ENCODE measurements at places on chromosomes 2 and 18.
A peak's percentile ranks its signal among the peaks of the same experiment; 100 is the strongest.

- DNase-seq, result no peak
Observed at GRCh38 chr2:34188464-34189303, 589.6 kb upstream of the FAM98A start.

DNA sequence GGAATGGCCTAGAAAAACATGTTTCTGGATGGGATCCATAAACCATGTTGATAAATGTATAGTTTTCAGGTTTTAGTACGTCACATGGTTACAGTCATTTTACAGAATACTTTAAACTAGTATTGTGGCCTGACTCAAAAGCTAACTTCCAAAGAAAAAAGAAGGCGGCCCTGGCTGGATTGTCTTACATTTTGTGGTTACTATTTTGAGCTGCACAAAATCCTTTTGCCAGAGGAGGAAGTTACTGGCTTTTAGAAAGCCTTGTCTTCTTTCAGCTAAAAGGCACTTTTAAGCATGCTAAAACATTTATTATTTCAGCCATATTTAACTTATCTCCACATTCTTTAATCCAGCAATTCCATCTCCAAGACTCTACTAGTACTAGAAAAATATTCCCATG, 227.9 kb downstream of the CDH2 start:
- DNase-seq, result no peak

GRCh38 chr2:191688934-191689695, 11.2 kb downstream of the NABP1 start:
- peak; percentile 81 for DNase-seq

DNA sequence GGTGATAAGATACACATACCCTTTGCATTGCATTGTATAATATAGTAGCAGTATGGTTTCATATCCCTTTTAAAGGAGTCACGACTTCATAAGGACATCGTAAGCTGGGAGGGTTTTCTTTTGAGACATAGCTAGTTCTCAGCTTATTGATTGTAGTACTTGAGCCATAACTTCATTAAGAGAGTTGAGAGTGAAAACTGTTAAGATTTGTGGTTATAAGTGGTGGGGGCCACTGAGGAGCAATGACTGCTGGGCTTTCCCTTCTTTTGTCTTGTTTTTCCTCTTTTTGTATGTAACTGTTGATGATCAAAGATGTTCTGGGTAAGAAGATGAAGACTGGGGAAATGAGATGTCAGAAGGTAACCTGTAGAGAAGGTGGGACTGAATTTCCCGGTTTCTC, 11.0 kb downstream of the EIF5B start:
- DNase-seq, result no peak

- no peak for DNase-seq
Observed at GRCh38 chr2:60961457-60961856, 56.1 kb upstream of the PEX13 start.

GRCh38 chr2:191500884-191501560, 176.9 kb upstream of the NABP1 start:
- DNase-seq, result no peak

DNA sequence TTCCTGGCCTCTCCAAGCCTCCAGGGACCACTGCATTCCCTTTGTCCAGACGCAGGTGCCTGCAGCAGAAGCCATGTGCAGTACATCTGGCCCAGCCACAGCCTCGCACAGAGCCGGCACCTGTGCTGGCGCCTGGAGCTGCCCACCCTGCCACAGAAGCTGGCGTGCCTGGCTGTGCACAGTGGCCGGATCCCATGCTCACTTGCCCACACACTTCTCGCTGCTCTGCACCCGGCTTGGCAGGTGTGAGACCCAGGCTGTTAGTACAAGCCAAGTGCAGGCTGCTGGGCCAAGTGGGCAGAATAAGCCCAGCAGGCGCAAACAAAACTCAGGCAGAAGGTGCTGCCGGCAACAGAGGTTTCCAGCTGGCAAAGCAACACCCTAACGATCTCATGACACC, 124.5 kb upstream of the CCDC150 start:
- DNase-seq, result no peak

DNA sequence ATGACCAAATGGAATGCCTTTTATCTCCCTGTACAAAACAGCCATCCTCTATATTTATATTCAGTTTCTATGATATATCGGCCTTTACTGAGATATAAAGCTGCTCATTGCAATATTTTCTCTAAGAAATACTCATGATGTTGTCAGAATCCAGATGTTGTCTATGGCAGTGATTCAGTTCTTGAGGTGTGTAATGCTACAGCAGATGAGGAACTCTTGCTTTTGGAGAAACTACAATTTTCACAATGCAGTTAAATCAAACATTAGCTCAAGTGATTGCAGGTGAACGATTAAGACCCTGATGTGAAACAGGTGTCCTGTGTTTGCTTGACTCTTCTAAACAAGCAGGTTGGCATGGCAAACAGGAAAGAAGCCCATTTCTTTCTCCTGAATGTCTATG, 256.2 kb upstream of the CDH20 start:
- no peak for DNase-seq

DNA sequence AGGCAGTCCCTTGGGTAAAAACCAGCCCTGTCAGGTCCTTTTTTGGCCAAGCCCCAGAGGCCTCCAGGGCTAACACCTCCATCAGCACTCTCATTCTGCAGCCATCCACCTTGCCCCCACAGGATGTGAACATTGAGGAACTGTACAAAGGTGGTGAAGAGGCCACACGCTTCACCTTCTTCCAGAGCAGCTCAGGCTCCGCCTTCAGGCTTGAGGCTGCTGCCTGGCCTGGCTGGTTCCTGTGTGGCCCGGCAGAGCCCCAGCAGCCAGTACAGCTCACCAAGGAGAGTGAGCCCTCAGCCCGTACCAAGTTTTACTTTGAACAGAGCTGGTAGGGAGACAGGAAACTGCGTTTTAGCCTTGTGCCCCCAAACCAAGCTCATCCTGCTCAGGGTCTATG, 7.3 kb downstream of the IL1F10 start:
- DNase-seq, result no peak

DNA sequence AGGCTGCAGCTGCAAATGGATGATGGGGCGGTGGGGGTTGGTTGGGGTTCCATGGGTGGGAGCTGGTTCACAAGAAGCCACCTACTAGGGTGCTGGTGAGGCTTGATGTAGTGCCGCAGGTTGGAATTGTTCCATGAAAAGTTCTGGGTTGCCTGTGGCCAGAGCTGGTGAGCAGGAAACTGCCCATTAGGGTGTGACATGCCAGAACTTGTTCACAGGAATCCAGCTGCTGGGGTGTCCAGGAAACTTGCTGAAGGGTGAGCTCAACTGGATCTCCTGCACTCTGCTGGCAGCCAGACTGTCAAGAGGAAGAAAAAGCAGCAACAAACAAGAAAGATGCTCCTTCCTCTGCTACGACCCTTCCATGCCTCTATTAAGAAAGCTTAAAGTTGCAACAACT, 48.8 kb downstream of the MAP3K20 start:
- DNase-seq, result no peak

DNA sequence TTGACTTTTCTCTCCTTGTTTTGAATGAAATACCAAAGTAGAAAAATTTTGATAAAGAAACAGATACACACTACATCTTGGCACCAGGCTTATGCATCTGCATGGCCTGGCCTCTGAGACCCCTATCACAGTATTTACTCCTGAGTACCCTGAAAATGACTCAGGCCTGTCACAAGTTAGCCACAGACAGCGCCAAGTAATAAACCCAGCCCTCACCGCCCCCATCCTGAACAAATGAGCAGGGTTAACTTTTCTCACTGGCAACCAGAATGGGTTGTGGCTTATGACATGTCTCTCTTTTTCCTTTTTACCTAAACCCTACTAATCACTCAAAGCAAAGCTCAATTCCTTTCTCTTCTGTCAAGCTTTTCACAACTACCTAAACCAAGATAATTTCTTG, 35.3 kb downstream of the SPRED2 start:
- no peak for DNase-seq

GRCh38 chr2:209946539-209946938, 55.9 kb upstream of the RPE start:
- no peak for DNase-seq

- no peak for DNase-seq
Observed at GRCh38 chr2:121234791-121235190, 50.2 kb downstream of the TFCP2L1 start.

- no peak for DNase-seq
Observed at GRCh38 chr2:230891509-230891908, 26.8 kb downstream of the ITM2C start.

- DNase-seq, result no peak
Observed at GRCh38 chr2:152097801-152098495, 896 bp downstream of the CACNB4 start.

DNA sequence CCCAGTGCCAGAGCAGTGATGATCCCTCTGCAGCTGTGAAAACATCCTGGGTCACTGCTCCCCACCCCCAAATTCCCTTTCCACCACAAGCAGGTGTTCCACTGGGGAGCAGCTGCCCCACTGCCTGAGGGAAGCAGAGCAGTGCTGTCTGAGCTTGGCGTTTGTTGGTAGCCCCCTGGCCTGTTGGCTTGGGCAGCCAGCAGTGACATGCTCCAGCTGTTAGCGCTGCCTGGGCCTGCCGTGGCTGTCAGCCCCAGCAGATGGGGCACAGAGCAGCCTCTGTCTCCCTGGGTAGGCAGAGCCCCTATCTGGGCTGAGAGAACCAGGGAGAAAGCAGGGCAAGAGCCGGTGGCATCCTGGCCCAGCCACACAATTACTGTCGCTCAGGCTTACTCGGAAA, 247.7 kb downstream of the GLI2 start:
- no peak for DNase-seq

GRCh38 chr2:119753041-119753929, 6.4 kb upstream of the PTPN4 start:
- peak; percentile 27 for DNase-seq

All from amniotic stem cell (primary cell).